ENCODE measurements at places on chromosomes 4 and X. TPM values are rescaled to one million over a fixed set of nuclear protein-coding genes. Genes with fewer than 3 reads are reported as not detected.

DNA sequence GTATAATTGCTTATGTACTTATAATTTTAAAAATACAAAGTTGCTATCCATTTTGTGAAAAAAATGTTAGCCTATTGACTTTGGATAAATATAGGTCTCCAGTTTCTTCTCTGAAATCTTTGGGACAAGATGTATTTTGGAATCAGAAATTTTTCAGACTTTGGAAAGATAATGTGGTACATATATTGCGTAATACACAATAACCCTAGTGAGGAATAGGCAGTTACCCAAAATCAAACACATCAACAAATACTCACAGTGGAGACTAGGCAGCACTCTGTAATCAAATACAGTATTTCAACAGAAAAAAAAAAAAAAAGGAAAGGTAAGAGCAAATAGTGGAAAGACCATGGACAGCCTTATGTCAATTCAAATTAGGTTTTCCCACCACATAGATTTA is 796.8 kb downstream of the ADGRL3 start:
- DNase-seq, result no peak

GRCh38 chr4:6342530-6343293 is 73.1 kb downstream of the WFS1 start:
- no peak for DNase-seq

- no peak for DNase-seq
Measured at GRCh38 chrX:67604979-67605703, 61.3 kb downstream of the AR start.

DNA sequence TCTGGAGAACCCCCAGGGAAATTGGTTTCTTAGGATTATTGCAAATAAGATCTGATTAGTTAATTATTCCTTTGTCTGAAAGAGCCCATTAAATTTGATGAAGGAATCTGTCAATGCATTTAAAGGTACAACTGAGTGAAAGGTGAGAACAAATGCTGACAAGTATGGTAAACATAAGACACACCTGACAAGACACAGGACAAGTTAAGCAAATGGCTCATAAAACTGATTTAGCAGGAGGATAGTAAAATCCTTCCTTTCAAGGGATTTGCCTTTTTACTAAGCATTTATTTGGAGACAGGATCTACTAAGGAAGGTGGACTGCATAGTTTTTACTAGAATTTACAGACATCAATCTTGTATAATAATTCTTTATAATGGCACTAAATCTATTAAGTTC is 553.9 kb downstream of the SPRY1 start:
- no peak for DNase-seq

DNA sequence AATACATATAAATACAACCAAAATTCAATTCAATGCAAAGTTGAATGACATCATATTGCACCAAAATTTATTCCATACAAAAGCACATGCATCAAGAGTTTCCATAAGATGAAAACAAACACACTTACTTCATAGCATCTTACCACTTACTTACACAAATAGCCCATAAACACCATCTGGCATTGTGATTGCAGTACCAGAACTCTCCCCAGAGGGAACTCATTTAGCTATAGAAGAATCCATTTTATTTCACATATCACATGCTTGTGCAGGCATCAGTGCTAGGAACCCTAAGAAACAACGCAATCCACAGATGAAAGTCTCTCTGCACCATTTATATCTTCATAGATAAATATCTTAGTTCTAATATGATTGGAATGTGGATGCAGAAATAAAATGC is 77.9 kb downstream of the SLC7A11 start:
- no peak for DNase-seq

- no peak for DNase-seq
Measured at GRCh38 chr4:129346036-129346435, 250.1 kb downstream of the C4orf33 start.

GRCh38 chr4:183968502-183968901 is 63.4 kb downstream of the STOX2 start:
- no peak for DNase-seq

DNA sequence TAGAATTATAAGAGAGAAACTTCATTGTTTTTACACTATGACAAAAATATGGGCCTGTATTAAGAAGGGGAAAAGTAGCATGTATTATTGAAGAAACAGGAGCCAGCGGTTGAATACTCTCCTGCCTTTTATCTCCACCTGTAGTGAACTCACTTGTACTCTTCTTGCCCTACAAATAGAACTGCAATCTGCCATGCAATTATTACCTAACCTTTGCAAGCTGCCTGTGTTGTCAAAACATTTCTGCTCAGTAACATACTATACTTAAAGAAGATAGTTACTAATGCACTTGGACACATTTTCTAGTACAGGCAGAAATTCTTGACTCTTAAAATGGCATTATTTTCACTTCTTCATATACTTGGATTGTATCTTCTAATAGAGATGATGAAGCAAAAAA is 818.4 kb upstream of the GRID2 start:
- DNase-seq, result no peak

GRCh38 chr4:129455482-129455881 is 359.5 kb downstream of the C4orf33 start:
- no peak for DNase-seq

- no peak for DNase-seq
Measured at GRCh38 chr4:14419516-14419915, 582.8 kb upstream of the CPEB2 start.

- no peak for DNase-seq
Measured at GRCh38 chr4:102527695-102528283, 26.6 kb downstream of the NFKB1 start.

- no peak for DNase-seq
Measured at GRCh38 chrX:45517090-45517973, 316.7 kb upstream of the DIPK2B start.

DNA sequence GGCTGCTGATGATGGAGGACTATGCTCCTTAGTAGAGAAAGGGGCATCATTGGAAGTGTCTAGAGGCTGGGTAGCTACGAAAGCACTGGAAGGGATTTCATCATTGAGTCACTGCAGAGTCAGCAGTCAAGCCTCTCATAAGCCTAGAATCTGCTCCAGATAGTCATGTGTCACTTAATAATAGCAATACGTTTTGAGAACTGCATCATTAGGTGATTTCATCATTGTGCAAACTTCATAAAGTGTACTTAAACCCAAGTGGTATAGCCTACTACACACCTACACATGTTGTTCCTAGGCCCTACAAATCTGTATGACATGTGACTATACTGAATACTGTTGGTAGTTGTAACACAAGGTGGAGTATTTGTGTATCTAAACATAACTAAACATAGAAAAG is 165.6 kb downstream of the PTTG2 start:
- no peak for DNase-seq

- no peak for DNase-seq
Measured at GRCh38 chrX:100381619-100382018, 28.5 kb downstream of the PCDH19 start.

DNA sequence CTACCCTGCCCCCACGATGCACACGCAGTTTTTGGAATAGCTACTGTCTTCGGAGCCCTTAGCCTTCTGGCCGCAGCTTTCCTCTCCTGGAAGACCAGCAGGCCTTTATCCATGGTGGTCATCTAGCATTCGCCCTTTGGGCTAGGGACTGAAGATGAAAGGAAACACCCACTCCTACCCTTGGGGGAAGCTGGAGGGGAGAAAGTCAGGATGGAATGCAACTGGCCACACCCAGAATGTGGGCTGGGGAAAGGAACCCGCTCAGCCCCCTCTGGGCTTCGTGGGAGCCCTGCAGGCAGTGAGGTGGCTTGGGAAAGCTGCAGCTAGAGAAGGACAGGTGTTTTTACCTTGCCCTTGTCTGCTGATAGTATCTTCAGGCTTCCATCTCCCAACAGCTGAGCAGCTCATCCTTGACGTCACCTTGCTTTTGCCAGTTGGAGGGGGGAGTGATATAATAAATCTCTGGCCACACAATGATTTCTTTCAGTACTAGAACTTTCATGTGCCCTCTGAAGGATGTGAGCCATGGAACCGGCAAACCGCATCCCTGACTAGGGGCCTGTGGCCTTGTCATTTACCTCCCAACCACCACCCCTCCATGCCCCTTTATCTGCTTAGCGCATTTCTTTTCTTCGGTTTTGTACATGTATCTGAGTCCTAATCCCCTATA is 59.0 kb downstream of the ELF4 start:
- no peak for DNase-seq

- DNase-seq, result no peak
Measured at GRCh38 chrX:118802857-118803256, 20.8 kb upstream of the ZCCHC12 start.

DNA sequence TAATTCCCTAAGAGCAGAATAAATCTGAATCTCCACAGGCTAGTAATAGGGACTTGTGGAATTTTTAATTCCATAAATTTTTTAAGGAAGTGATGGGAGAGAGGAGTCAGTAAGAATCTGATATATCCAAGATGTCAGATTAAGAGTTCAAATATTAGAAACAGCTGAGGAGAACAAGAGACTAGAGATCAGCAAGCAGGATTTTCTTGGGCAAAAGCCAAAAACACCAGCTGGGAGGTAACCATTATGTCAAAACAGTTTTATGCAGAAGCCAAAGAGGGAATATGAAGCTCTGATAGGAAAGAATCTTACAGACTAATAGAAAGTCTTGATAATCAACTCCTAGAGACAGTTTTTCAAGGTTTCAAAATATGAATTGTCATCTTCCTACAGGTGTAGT is 72.2 kb upstream of the RBPJ start:
- DNase-seq, result peak; percentile 84

GRCh38 chrX:20101934-20102581 is 14.6 kb downstream of the MAP7D2 start:
- DNase-seq, result no peak

- DNase-seq, result no peak
Measured at GRCh38 chr4:26206999-26207398, 113.8 kb upstream of the RBPJ start.

- no peak for DNase-seq
Measured at GRCh38 chr4:173191623-173192041, 23.0 kb downstream of the GALNT7 start.

- DNase-seq, result no peak
Measured at GRCh38 chrX:64850371-64851082, 125.7 kb downstream of the ZC4H2 start.

- DNase-seq, result no peak
Measured at GRCh38 chr4:100707786-100708185, 190.0 kb upstream of the EMCN start.

- no peak for DNase-seq
Measured at GRCh38 chrX:48956728-48957414, 536 bp downstream of the OTUD5 start.

Gene CEP44
- 35.8 TPM for polyA plus RNA-seq

Gene ODAPH
- 0.64 TPM for polyA plus RNA-seq

Gene OPN1MW
- polyA plus RNA-seq, result not detected

Gene PRAF2
- 40.9 TPM for polyA plus RNA-seq

Gene ATP1B4
- 0.33 TPM for polyA plus RNA-seq
